Activated naive CD4-positive, alpha-beta T cell treated with Interleukin-2 at 50 U/mL for 16 hours (primary cell): ENCODE measurements at places on chromosomes 2 and 18.
A peak's percentile ranks its signal among the peaks of the same experiment; 100 is the strongest.

DNA sequence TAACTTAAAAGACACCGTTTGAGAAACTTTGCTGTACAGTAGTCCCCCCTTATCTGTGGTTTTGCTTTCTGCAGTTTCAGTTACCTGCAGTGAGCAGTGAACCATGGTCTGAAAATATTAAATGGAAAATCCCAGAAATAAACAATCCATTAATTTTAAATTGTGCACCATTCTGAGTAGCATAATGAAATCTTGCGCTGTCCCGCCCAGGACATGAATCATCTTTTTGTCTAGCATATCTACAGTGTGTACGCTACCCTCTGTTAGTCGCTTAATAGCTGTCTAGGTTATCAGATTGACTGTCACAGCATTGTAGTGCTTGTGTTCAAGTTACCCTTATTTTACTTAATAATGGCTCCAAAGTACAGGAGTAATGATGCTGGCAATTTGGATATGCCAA, 6.1 kb downstream of the ARPC2 start:
- peak; percentile 23 for DNase-seq

DNA sequence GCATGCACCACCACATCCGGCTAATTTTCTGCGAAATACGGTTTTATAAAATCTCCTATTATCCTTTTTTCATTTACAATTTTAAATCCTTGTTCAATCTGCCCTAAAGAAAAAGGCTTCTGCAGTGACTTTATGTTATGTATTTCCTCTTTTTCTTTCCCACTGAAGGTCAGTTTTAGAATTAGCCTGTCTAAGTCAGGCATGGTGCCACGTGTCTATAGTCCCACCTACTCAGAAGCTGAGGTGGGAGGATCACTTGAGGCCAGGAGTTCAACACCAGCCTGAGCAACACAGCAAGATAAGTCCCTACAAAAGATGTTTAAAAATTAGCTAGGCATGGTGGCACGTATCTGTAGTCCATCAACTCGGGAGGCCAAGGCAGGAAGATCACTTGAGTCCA, 39.8 kb upstream of the TNFRSF11A start:
- no peak for DNase-seq

GRCh38 chr18:25056429-25056828, 295.5 kb downstream of the ZNF521 start:
- DNase-seq: no peak

DNA sequence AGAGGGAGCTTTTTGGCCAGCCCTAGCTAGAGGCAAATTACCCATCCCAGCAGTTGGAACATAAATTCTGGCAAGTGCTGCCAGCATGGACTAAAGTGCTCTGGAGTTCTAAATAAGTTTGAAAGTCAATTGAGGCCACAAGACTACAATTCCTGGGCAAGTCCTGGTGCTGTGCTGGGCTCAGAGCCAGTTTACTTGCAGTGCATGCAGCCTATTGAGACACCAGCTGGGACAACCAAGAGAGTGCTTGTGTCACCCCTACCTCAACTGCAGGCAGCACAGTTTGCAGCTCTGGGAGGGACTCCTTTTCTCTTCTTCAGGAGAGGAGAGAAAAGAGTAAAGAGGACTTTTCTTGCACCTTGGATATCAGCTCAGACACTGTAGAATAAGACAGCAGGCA, 277.2 kb upstream of the TMEFF2 start:
- no peak for DNase-seq

DNA sequence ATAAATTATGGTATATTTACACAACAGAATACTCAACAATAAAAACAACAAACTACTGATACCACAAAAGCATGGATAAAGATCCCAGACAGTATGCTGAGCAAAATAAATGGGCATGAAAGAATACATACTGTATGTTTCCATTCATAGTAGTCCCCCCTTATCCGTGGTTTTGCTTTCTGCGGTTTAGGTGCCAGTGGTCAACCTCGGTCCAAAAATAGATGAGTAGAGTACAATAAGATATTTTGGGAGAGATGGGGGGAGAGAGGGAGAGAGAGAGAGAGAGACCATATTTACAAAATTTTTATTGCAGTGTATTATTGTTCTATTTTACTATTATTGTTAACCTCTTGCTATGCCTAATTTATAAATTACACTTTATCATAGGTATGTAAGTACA, 21.0 kb upstream of the TGFA start:
- DNase-seq: no peak

DNA sequence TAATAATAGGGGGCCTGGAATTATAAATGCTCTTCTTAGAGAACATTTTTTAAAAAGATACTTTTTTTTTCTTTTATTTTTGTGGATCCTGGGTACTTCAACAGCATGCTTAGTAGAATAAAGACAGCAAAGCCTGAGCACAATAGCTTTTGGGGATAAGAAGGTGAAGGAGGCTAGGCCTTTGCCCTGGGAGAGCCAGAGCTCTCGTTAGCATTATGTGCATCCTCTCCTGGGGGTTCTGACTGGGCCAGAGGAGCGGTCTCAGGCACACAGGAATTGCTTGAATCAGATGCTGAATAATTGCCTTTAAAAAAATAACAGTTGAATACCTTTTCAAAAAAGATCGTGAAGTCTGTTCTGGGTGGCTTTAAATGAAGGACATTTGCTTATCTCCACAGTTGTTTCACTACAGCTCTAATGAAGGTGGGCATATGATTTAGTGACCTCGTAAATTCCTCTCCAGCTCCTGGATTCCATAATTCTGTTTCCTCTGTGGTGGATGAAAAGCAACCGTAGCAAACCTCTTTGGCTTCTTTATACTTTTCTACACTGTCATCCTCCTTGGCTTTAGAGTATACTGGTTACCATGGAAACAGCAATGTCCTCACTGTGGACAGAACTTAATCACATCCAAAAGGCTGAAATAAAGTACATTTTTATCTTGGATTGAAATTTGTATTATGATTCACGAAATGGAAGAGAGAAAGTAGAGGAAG, 133.8 kb downstream of the MAIP1 start:
- no peak for DNase-seq

DNA sequence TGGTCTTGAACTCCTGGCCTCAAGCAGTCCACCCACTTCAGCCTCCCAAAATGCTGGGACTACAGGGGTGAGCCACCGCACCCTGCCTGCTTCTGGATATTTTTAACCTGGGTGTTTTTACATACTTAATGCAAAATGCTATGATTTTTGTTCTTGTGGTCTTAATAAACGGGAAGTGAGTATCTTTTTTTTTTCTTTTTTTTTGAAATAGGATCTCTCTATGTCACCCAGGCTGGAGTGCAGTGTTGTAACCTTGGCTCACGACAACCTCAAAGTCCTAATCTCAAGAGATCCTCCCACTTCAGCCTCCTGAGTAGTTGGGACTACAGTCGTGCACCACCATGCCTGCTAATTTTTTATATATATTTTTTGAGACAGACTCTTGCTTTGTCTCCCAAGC, 19.2 kb upstream of the ASXL2 start:
- DNase-seq: no peak

- DNase-seq: no peak
These were observed 353.2 kb upstream of the ETAA1 start for GRCh38 chr2:67043781-67044478.

GRCh38 chr2:136025057-136025973, 39.9 kb upstream of the DARS1 start:
- DNase-seq: no peak

DNA sequence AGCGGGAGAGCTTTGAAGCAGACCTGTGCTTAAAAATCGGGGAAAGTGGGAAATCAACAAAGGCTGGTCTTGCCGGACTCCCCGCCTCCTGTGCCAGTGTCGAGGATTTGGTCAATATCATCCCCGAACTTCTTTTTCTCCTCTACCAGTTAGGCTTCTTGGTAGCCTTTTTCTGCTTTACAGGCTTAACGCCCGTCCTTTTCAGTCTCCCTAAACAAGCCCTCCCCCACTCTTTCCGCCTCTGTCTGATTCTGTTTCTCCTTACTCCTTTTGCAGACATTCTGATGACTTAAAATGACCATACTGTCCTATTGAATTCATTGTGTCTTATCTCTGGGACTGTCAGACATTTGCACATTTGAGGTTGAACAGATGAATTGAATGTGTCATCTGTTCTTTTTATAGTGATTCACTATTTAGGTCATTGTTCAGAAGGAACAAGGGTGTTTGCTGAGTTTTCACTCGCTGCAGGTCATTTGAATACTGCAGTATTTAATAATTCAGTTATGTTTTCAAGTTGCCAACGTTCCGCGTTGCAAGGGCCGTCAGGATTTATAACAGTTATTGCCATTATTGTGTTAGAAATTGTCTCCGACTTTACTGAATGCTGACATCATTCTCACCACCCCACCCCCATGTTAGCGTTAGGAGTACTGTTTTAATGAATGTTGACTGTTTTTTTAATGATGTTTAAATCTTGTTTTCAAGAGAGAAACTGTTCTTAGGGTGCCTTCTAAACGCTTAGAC, 1.1 kb downstream of the ITGAV start:
- DNase-seq: no peak

DNA sequence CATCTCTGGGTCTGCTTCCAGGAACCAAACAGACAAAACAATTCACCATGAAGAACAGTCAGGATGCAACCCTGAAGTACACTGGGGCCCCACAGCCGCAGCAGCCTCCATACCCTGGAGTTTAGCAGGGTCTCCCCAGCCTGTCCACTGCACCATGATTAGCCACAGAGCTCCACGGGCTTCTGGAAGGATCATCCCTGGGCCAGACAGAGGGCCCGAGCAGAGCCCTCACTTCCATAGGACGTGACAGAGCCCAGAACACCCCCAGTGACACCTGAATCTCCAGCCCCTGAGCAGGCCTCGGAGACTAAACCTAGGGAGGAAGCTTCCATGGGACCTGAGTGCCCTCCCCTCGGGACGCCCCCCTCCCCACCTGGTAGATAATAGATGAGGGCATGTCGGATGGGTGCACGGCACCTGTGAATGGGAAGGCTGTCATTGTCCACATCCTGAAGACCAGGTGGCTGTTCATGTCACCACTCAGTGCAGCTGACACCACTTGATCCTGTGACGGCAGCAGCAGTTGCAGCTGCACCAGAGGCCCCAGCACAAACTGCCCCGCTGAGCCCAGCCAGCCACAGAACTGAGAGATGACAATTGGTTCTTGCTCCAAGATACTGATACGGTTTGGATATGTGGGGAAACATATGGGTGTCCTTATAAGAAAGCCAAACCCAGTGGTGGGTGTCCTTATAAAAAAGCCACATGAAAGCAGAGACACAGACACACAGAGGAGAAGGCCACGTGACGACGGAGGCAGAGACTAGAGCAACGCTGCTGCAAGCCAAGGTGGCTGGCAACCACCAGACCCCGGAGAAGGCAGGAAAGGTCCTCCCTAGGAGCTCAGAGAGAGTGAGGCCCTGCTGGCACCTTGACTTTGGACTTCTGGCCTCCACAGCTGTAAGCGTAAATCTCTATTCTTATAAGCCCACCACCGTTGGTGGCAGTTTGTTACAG, 23.2 kb downstream of the KIF1A start:
- DNase-seq: no peak

DNA sequence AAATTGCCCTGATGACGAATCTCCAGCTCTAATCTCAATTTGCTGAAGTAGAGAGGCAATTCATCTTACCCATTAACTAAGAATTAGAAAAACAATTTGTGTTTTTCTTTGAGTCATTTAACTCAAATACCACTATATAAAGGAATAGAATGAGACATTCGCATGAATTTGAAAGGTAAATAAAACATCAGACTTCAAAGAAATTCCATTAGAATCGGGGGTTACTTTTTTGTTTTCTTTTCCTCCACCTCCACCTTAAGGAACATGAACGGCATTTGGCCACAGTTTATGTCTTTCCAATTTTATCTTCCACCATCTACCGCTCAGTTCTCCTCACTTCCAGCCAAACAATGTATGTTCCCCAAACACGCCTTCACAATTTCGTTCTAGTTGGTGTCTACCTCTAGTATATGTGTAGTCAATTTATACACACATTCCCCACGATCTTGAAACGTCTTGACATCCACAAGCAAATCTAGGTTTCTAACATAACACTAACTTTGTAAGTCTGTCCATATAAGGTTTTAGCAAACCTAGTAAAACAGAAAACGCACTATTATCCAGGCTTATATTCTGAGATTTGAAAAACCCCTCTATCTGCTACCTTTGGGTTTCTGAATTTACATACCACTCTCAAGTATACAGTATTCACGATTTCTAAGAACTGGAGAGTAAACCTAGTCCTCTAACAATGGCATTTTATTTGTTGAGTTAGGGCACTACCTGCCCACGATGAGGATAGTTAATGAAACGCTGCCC, 1.2 kb upstream of the SMCHD1 start:
- DNase-seq: no peak

- peak; percentile 69 for DNase-seq
These were observed 848 bp downstream of the TMSB10 start for GRCh38 chr2:84906108-84906899.

DNA sequence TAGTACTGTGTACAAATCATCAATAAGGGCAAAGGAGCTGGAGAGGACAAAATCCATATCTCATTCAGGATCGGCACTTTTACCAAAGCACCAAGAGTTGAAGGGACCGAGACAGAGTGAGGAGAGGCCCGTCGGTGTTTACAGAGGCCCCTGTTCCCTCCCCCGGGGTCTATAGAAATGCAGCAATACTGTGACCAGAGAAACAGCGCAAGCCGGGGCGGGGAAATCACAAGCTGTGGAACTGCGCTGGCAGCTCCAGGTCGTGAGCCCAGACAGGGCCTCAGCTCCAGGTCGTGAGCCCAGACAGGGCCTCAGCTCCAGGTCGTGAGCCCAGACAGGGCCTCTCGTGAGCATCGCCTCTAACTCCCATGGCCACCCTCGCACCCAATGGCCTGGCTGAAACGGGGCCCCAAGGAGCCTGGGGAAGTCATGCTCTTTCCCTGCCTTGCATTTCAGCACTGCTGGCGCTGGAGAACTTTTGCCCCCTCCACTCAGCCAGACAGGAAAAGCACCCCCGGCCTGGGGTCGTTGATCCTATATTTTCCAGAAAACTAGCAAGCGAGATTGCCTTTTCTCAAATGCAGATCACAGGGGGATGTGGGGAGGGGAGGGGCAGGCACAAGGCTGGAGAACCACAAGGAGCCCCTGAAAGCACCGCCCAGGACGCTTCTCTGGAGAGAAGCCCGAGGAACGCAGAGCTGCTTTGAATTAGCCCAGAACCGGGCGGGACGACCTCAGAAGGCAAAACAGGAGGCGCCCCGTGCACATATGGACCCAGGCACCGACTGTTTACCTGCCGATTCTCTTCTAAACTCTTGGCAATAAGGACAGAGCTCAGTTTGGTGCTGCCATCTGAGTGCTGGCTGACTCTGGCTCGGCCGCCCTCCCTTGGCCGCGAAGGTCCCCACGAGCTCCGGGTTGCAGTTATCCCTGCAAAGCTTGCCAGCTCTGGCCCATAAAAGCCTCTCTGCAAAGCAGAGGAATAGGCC, 223.7 kb downstream of the ACKR3 start:
- DNase-seq: no peak
